ENCODE measurements at places on chromosomes 4 and X.

GRCh38 chrX:130575831-130576389 is 174.1 kb downstream of the RBMX2 start:
- peak; percentile 66 for DNase-seq

DNA sequence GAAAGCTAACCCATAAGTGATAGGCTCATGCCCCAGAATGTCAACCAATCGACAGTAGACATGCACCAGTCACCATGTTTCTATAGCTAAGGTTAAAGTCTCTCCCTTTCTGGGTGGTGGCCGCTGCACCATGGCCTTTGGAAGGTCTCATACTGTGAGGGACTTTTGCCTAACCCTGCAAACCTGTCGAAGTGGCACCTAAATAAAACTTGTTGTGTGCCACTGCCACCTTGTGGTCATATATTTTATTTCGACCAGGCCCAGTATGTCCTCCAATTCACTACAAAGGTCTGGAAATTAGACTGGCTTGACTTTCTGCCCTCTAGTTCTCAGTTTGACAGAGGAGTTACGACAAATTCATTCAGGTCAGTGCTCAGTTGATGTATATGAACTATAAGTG is 163.1 kb downstream of the SMARCA1 start:
- peak; percentile 74 for DNase-seq

- no peak for DNase-seq
Measured at GRCh38 chr4:27316176-27316575, 455.5 kb downstream of the STIM2 start.

DNA sequence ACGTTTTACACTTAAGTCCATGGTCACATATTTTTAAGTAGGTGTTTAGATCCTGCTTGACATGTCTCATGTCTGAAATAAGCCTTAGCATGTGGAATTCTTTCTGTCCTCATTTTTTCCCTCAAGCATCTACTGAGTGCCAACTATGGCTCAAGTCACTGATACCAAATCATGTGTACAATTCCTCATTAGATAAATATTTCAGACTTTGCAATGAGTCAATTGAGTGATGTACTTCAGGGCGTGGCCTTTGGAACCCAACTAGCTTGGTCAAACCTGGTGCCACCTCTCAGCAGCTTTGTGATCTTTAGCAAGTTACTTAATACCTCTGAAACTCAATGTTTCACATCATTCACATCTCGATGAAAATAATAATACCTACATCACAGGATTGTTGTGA is 12.6 kb upstream of the JADE1 start:
- no peak for DNase-seq

GRCh38 chrX:10015723-10016518 is 48.8 kb downstream of the CLDN34 start:
- DNase-seq: peak; percentile 70

DNA sequence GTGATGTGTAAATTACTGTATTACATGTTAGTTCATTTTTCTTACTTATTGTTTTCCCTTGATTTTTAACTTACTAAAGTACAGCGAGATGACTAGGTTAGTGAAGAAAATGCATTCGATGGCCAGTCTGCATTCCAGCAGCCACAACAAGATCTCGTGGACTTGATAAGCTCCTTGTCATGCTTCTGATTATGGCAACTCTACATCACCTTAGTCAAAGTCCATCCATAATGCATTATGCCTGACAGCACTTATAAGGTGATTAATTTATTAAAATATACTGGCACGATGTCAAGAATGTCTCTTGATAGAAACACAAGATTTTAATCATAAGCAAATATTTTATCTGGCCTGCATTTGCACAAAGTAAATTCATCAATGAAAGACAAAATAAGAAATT is 109.9 kb upstream of the NAP1L5 start:
- DNase-seq: no peak

- no peak for DNase-seq
Measured at GRCh38 chrX:107502316-107502715, 52.9 kb downstream of the FRMPD3 start.

DNA sequence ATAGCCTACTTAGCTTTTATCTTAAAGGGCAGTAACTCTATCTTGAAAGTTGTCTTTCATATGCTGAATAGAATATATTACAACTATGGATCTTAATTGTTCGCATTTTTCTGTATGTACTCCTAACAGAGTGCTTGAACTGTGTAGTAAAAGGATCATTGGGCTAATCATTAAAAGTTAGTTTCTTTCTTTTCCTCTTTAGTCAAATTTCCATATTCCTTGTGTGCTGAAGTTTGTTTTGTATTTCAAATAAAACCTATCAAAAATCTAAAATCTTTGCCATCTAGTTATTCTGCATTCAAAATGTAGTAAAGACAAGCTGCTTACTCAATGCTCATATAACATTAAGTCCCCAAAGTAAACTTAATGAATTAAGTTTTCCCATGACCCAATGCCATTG is 182.7 kb downstream of the HTR2C start:
- DNase-seq: no peak

- no peak for DNase-seq
Measured at GRCh38 chr4:78621395-78621794, 69.8 kb downstream of the ANXA3 start.

DNA sequence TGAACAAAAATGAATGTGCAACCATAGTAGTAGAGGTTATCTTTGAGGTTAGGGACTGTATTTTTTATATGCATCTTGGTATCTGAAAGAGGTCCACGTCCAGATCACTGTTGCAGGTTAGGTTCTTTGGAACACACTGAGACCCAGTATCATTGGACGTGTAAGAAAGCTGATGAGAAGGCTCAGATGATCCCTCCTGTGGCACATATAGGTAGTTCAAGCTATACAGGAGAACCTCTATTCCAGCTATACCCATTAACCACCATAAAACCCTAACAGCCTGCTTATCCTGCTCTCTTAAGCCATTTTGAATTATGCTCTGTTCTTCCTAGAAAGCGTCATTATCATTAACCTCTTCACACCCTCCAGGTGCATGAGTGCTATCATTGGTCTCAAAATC is 930.7 kb upstream of the HS3ST1 start:
- DNase-seq: peak; percentile 22

GRCh38 chr4:88737307-88737941 is 39.8 kb upstream of the NAP1L5 start:
- DNase-seq: peak; percentile 50

DNA sequence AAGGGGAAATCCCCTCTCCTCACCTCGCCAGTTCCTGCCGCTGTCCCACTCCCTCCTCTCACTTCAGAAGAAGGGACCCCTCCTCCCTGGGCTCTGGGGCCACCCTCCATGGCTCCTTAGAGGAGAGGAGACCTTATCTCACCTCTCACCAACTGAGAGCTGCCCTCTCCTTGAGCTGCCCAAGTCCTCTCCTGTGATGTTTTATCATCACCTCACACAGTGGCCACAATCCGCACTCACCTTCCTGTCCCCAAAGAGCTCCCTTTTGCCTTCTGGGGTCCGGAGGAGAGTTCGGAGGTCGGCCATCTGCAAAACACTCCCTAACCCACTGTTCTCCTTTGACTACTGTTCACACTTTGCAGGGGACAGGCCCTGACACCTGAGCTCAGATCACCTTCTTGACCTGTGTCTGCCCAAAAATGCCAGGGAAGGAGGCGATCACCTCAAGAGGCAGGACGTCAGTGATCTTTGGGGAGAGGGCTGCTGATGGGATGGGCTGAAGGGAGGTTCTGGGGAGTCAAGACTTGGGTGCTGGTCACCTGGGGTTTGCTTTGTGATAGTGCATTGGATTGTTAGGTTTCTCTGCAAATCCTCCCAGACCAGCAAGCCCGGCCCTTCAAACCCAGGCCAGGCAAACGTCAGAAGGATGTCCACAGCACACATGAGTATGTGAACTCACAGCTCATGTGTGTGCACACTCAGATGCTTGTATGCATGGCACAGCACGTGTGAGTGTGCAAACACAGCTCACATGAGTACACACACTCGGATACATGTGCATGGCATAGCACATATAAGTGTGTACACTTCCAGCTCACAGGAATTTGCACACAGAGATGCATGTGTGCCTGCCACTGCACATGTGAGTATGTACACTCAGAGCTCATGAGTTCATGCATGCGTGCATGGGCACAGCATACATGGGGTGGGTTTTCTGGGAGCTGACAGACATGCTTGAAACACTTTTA is 41.8 kb downstream of the HTRA3 start:
- DNase-seq: no peak
